Activated CD4-positive, alpha-beta memory T cell treated with anti-CD3 and anti-CD28 coated beads, Interleukin-2, amount 10 ng/mL, durations not matched to agents 7 days and 5 days (primary cell): ENCODE measurements at places on chromosomes 3 and 15.

DNA sequence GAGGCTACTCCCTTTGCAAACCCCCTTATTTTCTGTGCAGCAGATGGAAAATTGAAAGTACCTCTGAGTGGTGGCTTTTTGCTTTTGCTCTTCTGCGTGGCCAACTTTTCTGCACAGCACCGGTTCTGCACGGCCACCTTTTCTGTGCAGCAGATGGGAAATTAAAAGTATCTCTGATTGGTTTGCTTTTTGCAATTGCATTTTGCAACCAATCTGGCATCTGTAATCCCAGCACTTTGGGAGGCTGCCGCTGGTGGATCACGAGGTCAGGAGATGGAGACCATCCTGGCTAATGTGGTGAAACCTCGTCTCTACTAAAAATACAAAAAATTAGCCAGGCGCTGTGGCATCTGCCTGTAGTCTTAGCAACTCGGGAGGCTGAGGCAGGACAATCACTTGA lies 79.5 kb upstream of the CHMP2B start:
- no peak overlapping the region for H3K27ac ChIP-seq
- no peak for DNase-seq
- no peaks in the 10 kb centered on the region for H3K36me3 ChIP-seq
- H3K4me3 ChIP-seq = no peak overlapping the region
- H3K27me3 ChIP-seq = no peaks in the 10 kb centered on the region

GRCh38 chr3:120324190-120324589 lies 25.0 kb downstream of the LRRC58 start:
- DNase-seq = no peak
- H3K4me3 ChIP-seq = no peak overlapping the region
- H3K36me3 ChIP-seq = peaks cover 46% of the 10 kb centered on the region
- no peaks in the 10 kb centered on the region for H3K4me1 ChIP-seq
- no peaks in the 10 kb centered on the region for H3K27me3 ChIP-seq
- H3K27ac ChIP-seq = no peak overlapping the region

DNA sequence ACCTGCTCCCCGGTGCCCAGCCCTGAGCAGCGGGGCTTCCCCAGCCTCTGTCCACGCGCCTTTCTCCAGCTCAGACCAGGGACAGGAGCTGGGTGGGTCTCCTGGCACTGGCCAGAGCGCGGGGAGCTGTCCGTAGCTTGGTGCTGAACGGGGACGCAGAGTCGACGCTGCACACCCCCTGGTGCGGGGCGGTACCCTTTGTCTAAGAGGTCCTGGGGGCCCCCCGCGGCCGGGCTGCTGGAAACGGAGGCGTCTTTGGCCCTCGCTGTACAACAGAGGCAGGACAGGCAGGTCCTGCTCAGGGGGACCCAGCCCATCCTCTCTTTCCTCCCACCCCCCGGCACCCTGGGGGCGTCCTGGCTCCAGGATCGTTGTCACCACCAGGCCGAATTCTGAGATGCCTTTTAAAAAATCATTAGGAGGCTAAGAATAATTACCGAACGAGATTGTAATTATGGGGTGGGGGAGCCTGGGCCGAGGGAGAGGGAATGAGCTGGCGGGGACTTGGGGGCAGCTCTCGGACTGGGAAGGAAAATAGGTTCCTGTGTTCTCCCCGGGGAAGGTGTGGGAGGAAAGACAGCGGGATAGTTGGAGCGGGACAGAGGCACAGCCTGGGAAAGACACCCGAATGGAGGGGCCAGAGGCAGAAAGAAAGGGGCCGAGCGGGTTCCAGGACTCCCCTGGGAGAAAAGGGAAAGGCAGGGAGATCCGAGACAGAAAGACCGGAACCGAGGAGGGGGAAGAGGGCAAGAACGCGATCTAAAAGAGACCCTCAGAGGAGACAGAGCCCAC lies 4.1 kb upstream of the SKOR1 start:
- H3K27ac ChIP-seq = peak overlapping the region; percentile 31
- DNase-seq = no peak

DNA sequence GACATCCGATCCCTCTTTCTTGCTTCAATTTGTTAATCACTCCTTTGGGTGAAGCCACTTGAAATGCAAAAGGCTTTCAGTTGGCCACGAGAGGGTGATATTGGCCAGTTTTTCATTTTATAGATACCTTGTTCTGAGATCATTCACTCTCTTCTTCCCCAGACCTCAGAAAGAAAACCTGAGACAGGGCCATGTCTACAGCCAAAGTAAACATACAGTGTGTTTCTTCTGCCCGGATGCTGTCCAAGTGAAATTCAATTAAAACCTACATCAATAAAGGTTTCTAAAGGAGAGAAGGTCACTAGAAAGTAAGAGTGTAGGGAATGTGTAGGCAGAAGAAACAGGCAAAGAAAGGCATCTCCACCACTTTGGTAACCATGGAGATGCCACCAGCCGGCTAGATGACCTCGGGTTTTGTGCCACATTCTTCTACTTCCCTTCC lies 39.5 kb upstream of the FMN1 start:
- H3K4me1 ChIP-seq = no peaks in the 10 kb centered on the region
- H3K4me3 ChIP-seq = no peak overlapping the region

DNA sequence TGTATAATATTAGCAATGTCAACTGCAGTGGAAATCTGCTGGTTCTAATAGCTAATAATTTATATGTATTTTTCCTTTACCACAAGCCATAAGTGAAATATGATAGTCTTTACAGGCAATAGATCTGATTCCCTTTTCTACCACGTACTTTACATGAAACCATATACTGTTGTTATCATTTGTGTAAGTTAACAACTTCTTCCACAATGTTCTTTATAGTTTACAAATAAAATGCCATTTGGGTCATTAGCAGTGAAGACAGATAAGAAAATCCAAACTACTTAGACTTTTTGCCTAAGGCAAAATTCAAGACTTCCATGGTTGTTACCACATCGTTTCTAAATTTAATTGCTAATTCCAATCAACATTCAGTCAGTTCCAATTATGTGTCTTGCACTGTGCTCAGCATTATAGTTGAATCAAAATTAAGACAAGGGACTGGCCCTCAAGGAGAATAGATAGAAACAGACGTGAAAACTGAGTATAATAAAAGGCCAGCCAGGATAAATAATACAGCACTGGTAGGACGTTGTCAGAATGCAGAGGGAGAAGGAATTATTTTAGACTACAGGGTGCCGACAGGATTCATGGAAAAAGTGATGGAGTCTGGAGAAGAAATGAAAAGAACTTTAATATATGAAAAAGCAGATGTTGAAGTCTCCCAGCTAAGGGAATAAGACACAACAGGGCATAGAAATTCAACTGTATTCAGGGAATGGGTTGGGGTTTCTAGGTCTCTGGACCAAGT lies 249.8 kb downstream of the ALCAM start:
- H3K27ac ChIP-seq = no peak overlapping the region
- H3K36me3 ChIP-seq = no peaks in the 10 kb centered on the region
- no peaks in the 10 kb centered on the region for H3K27me3 ChIP-seq
- no peak overlapping the region for H3K4me3 ChIP-seq

DNA sequence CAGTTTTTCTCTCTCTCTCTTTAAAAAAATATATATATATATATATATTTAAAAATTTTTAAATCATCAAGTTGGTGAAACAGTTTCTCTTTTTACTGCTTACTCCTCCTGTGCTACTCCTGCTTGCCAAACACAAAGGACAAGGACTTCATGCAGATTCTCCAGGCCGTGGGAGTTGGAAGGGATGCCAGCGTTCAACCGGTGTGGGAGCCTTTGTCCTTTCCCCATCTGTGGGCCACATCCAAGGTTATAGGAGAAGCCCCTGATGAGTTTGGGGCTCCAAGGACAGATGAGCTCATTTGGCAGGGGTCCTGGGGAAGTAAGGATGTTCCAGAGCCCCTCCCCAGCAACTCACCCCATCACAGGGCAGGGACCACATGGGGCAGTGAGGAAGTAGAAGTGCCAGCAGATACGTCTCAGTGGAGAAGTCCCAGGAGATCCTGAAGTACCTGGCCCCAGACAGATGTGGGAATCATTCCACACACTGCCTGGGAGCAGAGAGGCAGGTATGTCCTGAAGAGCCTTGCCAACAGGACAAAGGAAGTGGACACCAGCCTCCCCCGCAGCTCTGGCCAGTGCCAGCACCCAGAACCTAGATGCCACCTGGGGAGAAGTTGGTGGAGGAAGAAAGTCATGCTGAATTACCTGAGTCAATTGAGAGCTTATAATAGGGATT lies 36.6 kb downstream of the CCK start:
- peaks cover 3% of the 10 kb centered on the region for H3K36me3 ChIP-seq
- H3K4me1 ChIP-seq = peaks cover 7% of the 10 kb centered on the region
- peaks cover 10% of the 10 kb centered on the region for H3K27me3 ChIP-seq
- no peak for DNase-seq

GRCh38 chr3:160616716-160617115 lies 51.3 kb upstream of the KPNA4 start:
- no peaks in the 10 kb centered on the region for H3K4me1 ChIP-seq
- H3K27me3 ChIP-seq = peaks cover 40% of the 10 kb centered on the region
- H3K36me3 ChIP-seq = no peaks in the 10 kb centered on the region
- no peak overlapping the region for H3K27ac ChIP-seq

- H3K27me3 ChIP-seq = peaks cover 4% of the 10 kb centered on the region
- peak overlapping the region; percentile 74 for H3K4me3 ChIP-seq
- peak; percentile 81 for DNase-seq
- peak overlapping the region; percentile 95 for H3K27ac ChIP-seq
Observed at GRCh38 chr15:85379403-85380131, 836 bp upstream of the AKAP13 start.
